Glutamatergic neuron (in vitro differentiated cells): ENCODE measurements at places on chromosomes 4 and X. TPM values are rescaled to one million over a fixed set of nuclear protein-coding genes. Genes with fewer than 3 reads are reported as not detected.

The TASL gene
- total RNA-seq = not detected

The SPACA5 gene
- not detected for total RNA-seq

DNA sequence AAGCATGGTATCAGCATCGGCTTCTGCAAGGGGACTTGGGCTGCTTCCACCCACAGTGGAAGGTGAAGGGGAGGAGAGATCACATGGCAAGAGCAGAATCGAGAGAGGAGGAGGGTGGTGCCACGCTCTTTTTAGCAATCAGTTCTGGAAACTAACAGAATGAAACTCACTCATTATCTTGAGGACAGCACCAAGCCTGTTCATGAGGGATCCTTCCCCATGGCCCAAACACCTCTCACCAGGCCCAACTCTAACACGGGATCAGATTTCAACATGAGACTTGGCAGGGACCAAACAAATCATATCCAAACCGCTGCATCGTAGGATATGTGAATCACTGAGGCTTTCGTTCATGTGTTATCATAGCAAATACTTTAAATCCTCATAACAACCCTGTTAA is 125.5 kb downstream of the GPC3 start:
- no peaks in the 10 kb centered on the region for H3K36me3 ChIP-seq
- peaks cover 9% of the 10 kb centered on the region for H3K4me1 ChIP-seq
- H3K4me3 ChIP-seq = no peak overlapping the region
- no peak for DNase-seq
- H3K27ac ChIP-seq = no peak overlapping the region
- H3K27me3 ChIP-seq = no peaks in the 10 kb centered on the region

DNA sequence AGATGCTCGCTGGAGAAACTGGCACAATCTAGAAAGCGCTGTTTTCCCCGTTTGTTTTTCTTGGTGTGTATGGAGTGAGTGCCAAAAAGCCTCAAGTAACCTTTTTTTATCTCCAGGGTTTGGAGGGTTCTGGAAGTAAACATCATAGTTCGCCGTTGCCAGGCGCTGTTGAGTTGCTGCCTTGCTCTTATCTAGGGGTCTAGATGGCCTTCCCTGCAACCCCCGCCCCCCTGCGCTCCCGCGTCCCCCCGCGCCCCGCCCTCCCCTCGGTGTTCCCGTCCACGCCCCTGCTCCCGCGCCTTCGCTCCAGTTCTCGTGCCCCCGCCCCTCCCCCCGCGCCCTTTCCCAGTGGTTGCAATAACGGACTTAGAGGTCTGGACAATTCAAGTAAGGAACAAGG is 555 bp upstream of the GCNA start:
- no peaks in the 10 kb centered on the region for H3K4me1 ChIP-seq
- no peak overlapping the region for H3K4me3 ChIP-seq
- no peaks in the 10 kb centered on the region for H3K27me3 ChIP-seq
- DNase-seq = no peak
- H3K36me3 ChIP-seq = no peaks in the 10 kb centered on the region

GRCh38 chr4:81687471-81687870 is 215.8 kb upstream of the RASGEF1B start:
- H3K4me1 ChIP-seq = peaks cover 12% of the 10 kb centered on the region
- H3K4me3 ChIP-seq = no peak overlapping the region
- no peaks in the 10 kb centered on the region for H3K36me3 ChIP-seq
- no peak overlapping the region for H3K27ac ChIP-seq

- H3K4me1 ChIP-seq = peaks cover 2% of the 10 kb centered on the region
- H3K27me3 ChIP-seq = no peaks in the 10 kb centered on the region
- H3K36me3 ChIP-seq = no peaks in the 10 kb centered on the region
- no peak for DNase-seq
Observed at GRCh38 chrX:148854306-148854705, 353.9 kb downstream of the AFF2 start.

- H3K36me3 ChIP-seq = no peaks in the 10 kb centered on the region
- DNase-seq = no peak
- H3K27ac ChIP-seq = no peak overlapping the region
- H3K4me3 ChIP-seq = no peak overlapping the region
Observed at GRCh38 chr4:100707786-100708185, 190.0 kb upstream of the EMCN start.

The UNC5C gene
- 41.2 TPM for total RNA-seq

GRCh38 chr4:48173056-48173991 is 39.3 kb upstream of the TXK start:
- H3K4me1 ChIP-seq = no peaks in the 10 kb centered on the region
- peaks cover 14% of the 10 kb centered on the region for H3K36me3 ChIP-seq
- H3K4me3 ChIP-seq = no peak overlapping the region
- H3K27ac ChIP-seq = no peak overlapping the region
- no peaks in the 10 kb centered on the region for H3K27me3 ChIP-seq
- no peak for DNase-seq
